NCI-H1930 (cell line): ENCODE measurements at places on chromosomes 4 and X.

DNA sequence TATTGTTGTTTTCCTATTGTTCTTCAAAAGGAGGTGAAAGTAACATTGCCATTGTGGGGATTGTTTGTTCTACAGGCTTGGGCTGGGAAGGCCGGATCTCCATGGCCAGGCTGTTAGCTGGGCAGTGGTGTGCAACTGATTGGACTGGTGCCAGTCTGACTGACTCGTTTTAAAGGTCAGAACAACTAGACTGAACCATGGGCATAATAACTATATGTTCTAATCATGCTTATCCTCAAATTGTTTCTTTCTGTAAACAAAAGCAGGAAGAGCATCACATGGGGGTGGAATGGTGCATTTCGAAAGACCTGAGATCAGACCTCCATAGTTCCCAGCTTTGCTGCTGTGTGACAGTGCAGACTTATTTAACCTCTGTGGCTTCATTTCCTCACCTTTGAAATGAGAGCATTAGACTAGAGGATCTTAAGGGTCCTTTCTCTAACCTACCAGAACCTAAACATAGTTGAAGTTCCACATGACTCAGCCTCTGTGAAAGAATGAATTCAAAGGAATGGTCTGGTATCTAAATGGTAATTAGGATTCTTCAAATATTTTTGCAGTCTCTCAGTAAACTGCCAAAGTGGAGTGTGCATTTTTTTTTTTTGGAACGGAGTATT, 66.7 kb upstream of the PGRMC2 start:
- DNase-seq = no peak

- no peak for DNase-seq
Observed at GRCh38 chrX:70268034-70268433, at the start of gene ARR3. TSS of gene ARR3 (plus strand) at chrX:70268334. CDS start at chrX:70269386, 1,052 bp downstream.

- DNase-seq = no peak
Observed at GRCh38 chr4:66212489-66212888, 542.2 kb upstream of the EPHA5 start.

- DNase-seq = no peak
Observed at GRCh38 chr4:53050361-53050774, 188.3 kb downstream of the RASL11B start.

DNA sequence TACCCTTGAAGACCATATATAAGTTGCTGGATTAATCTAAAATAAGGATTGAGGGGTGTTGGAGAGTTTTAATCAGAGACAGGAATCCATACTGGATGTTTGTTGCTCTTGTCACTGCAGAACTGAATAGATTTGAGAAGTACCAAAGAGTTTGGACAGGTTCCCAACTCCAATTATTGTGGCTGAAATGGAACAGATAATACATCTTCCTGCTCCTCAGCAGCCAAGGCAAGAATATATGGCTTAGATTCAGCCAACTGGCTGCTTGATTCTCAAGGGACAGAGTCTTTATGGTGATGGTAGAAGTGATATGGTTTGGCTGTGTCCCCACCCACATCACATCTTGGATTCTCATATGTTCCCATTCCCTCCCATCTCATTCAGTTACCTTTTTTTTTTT, 97.0 kb upstream of the PDHA2 start:
- DNase-seq = no peak

DNA sequence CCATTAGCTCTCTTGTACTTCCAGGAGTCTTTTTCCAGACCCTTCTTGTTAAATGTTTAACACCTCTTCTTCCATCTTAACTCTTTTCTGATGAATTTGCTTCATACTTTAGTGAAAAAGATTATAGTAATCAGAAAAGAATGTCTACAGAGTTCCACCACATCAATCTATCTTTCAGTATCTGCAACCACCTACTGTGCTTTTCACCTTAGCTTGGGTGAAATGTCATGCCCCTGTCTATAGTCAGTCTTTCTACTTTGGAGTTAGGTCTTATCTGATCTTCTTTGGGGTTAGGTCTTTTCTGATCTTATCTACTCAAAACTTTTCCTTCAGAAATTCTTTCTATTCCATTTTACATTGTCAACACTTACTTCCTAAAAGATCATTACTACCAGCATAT, 1310.2 kb downstream of the PCDH7 start:
- DNase-seq = no peak

DNA sequence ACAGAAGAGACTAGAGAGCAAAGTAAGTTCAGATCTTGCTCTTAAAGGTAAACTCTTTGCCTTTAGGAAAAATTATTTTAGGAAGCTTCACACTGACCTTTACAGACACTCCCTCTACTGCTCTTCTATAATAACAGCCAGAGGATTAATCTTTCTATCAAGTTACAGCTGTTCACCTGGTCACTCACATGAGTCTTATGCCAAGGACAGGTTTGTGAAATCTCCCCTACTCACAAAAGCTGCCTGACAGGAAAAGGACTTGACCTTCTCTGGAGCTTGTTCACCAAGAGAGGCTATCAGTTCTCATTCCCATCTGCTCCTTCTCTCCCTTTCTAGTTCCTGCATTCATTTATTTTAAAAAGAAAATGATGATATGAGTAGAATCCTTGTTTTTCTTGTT, 117.3 kb downstream of the C4orf51 start:
- DNase-seq = no peak

DNA sequence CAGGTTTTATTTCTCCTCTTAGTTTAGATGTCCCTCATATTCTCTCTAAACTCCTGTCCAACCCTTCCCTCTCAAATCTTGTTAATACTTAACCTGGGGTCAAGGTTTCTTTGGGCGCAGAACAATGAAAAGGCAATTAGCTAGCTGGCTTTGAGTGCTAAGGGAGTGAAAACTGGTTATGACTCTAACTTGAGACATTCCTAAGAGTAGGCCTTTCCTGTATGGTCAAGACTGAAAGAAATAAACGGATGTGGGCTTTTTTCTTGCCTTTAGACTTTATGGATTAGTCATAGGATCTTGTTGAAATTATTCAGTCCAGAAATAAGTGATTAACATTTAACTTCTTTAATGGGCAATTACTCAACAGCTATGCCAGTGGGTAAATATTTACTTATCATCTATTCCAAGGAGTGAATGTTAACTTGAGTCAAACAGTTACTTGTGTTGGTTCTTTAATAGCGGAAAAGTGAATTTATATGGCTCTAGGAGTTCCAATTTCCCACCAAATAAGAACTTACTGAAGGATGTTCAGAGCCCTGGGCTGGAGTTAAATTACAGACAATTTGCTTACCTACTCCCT, 141.7 kb upstream of the SCML1 start:
- no peak for DNase-seq

DNA sequence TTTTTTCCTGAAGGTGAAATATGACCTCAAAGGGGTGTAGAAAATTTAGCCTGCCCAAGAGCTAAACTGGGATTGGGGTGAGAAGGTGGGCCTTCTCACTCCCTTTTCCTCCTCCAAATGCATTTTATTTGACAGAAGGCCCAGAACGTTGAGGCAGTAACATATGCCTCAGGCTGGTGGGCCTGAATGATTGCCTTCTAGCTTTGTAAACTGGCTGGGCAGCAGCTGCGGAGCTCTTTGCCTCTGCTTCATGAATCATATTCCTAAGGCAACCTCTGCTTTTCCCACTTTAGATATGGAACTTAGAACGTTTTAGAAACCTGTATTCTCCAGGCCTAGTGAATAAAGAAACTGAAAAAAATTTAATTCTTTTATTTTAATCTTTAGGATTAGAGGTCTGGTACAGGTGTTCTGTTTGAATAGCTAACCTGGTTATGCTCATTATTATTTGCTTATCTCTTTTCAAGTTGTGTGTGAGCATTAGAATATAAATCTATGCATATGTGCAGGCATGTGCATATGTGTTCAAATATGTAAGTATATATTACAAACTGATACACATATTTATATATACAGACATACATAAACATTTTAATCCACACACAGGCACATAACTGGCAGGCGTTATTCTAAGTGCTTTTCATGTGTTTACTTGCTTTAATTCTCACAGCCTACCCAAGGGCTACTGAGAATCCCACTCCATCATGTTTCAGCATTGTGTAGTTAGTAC, 11.5 kb downstream of the PRDM8 start:
- no peak for DNase-seq

- DNase-seq = no peak
Observed at GRCh38 chr4:41209187-41209586, 5.2 kb downstream of the APBB2 start.

DNA sequence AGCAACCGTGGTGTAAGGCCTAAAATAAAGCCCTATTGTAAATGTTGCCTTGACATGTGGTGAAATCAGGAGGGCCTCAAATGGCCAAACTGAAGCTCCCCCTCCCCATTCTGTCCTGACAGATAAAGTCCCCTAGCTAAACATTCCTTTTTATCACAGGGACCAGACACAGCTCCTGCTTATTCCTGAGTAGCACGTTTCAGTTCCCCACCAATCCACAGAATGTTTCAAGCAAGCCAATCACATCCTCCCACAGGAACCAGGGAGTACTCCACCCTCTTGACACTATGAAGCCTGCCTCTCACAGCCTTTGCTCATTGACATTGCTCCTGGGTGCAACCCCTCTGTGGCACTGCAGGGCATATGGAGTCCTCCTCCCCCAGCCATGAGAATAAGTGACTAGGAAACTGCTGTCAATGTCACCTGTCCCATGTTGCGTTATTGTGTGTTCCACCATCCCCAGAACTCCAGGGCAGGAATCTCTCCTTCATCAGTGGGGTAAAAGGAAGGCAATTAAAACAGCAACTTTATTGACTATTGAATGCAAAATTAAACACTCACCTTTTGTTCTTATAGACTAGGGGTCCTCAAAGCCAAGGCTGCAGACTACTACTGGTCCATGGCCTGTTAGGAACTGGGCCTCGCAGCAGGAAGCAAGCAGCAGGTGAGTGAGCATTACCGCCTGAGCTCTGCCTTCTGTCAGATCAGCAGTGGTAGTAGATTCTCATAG, 128.1 kb downstream of the COL25A1 start:
- no peak for DNase-seq

DNA sequence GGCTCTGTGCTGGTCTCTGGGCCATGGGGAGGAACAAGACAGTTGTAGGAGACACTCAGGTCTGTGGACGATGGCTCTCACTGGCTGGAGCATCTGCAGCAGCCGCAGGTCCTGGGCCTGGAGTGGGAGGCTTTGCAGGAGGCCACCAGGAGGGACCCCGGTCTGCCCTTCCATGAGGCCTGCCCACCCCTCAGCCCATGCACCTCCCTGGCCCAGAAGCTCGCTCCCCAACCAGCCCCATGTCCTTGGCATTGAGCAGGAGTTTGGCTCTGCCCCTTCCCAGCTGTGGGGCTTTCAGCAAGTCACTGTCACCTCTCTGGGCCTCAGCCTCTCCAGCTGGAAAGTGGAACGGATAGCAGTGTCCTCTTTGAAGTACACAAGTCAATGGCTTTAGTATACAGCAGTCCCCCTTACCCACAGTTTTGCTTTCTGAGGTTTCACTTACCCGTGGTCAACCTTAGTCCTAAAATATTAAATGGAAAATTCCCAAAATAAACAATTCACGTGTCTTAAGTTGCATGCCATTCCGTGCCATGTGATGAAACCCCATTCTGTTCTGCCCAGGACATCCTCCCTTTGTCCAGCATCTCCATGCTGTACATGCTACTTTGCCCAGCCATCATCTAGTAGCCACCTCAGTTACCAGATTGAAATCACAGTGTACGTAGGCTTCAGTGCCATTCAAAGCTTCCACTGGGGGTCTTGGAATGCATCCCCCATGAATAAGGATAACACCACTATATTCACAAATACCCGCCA, 104.0 kb downstream of the CPZ start:
- DNase-seq = no peak

DNA sequence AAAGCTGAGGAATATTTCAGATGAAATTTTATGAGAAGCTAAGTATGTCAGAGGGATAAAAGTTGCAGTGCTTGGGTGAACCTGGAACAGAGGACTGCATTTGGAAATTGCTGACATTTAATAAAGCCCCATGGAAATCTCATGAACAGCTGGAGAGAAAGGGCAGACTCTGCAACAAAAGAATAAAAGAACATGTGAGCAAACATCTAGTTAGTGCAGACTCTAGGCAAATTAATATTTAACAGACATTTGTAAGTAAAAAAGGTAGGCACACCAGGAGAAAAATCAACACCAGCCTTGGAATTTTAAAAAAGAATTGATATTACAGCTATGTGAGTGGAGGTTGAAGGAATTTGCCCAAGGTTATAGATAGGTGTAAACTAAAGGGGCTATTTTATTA, 114.6 kb upstream of the PUDP start:
- no peak for DNase-seq

DNA sequence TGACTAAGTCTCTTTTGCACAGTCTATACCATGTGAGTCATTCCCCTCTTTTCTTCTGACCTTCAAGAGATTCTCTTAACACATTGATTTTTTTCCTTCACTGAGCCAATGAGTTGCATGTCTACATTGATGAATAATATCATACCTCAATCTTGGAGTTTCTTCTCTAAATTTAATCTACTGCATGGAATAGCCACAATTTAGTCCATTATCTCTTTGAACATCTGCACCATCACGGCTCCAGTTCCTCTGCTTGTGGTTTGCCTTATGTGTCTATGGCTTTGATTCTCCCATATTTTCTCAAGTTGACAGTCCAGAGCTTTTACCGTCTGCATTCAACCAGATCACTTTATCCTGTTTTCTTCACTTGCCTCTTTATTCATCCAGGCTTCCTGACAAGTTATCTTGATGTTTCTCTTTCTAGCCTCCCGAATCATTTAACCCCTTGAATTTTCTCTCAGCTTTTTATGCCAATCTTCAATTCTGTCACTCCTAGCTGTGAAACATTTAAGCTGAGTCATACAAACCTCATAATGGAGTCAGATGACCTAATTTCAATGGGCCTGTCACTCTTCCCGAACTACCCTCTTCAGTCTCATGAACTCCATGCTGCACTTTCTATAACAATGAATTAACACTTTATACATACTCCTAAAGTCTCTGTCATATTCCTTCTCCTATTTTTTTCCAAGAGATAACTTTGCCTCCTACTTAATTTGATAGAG, 222.3 kb downstream of the CPE start:
- no peak for DNase-seq

- DNase-seq = no peak
Observed at GRCh38 chr4:67721770-67722597, 21.0 kb upstream of the UBA6 start.

GRCh38 chr4:127400731-127401346, 231.9 kb upstream of the INTU start:
- peak; percentile 10 for DNase-seq

GRCh38 chr4:152556283-152556682, 20.4 kb upstream of the FBXW7 start:
- no peak for DNase-seq

- peak; percentile 7 for DNase-seq
Observed at GRCh38 chr4:113760094-113760794, 1.3 kb downstream of the CAMK2D start.

GRCh38 chrX:134158821-134159512, 78.0 kb upstream of the CCDC160 start:
- no peak for DNase-seq

DNA sequence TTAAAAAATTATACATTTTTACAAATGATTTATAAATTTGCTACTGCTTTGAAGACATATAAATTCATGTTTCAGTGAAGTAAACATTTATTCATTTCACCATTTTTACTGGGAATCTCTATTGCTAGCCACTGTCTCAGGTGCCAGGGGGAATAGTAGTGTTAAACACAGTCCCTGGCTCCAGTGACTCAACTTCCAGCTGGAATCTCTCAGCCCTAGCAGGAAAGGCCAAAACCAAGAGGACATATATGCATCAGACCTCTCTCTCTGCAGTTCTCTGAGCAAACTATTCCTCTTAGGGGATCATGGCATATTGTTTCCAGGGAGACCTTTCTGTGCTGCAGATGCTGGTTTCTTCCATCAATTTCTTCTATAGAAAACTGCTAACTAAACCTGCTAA, 1009.0 kb upstream of the LCORL start:
- DNase-seq = no peak

- no peak for DNase-seq
Observed at GRCh38 chr4:119785963-119786362, 157.4 kb upstream of the PDE5A start.
